ENCODE measurements at places on chromosomes 13 and 19.
A peak's percentile ranks its signal among the peaks of the same experiment; 100 is the strongest.

DNA sequence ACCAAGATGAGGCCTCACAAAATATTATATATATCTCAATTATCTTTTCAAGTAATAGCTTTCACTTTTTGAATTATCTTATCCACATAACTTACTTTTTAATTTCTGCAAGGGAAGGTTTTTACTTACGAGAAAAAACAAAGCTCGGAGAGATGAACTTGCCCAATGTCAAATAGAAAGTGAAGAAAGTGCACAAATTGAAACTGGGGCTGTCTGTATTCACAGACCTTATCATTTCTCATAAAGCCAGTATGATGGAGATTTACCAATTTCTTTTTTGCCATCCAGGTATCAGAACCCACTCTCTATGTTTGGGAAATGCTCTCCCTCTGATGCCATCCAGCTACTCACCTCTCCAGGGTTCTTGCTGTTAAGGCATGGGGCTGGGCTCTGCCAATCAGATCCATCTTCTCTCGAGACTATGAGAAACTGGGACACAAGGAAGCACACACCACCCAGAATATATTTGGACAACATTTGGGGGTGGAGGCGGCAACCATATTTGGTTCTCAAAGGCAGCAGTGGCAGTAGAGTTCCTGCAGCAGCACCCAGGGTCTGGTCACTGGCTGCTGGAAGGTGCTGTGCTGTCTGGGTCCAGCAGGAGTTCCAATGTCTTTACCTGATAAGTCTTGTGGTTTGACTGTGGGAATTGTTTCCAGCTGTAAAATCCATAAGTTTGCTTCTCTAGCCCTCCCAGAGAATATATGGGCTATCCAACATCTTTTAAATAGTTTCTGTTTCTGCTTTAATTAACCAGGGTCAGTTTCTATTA lies 45.8 kb upstream of the SCEL start:
- no peak for DNase-seq

- no peak for DNase-seq
Observed at GRCh38 chr19:43820098-43820883, 6.8 kb upstream of the ZNF283 start.

DNA sequence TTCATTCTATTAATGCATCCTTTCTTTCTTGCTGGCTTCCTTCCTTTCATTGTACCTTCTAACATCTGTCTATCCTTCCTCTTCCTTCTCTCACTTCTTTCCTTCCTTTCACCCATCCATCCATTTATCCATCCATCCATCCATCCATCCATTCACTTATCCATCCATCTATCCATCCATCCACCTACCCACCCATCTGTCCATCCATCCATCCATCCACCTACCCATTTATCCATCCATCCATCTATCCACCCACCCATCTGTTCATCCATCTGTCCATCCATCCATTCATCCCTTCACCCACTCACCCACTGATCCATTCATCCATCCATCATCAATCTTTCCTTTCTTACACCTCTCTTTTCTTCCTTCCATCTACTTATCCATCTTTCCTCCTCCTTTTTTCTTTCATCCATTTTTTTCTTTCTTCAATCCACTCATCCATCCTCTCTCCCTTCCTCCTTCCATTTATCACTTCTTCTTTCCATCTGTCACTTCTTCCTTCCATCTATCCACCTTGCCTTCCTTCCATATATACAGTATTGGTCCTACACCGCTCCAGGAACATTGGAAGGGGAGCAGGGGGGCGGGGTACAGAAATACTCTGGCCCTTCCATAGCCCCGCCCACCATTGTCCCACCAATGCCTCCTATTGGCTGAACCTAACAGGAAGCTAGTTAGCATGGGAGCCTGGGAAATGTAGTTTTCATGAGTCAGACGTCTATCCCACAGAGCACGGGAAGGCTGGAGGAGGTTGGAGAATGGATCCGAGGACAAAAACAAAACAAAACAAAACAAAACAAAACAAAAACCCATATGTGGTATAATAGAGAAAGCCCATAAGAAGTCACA lies 45.9 kb downstream of the MBD3L1 start:
- no peak for DNase-seq

- no peak for DNase-seq
Observed at GRCh38 chr13:35387682-35388250, 88.7 kb downstream of the MAB21L1 start.

DNA sequence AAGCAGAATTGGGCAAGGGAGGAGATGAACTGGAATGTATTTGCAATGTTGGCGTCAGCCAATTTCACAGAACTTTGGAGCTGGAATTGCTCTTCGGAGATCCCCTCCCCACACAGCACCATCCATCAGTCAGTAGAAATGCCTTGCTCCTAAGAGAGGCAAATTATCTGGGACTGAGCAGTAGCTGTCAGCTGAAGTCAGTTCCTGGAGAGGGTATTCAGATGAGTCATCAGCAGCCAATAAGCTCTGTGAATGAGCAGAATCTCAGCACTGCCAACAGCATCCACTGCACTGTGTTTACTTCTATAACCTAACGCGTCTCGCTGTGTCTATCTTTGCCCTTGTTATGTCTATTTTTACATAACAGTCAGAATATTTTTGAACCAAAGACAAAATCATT lies 213.7 kb downstream of the SLITRK5 start:
- DNase-seq: peak; percentile 13

DNA sequence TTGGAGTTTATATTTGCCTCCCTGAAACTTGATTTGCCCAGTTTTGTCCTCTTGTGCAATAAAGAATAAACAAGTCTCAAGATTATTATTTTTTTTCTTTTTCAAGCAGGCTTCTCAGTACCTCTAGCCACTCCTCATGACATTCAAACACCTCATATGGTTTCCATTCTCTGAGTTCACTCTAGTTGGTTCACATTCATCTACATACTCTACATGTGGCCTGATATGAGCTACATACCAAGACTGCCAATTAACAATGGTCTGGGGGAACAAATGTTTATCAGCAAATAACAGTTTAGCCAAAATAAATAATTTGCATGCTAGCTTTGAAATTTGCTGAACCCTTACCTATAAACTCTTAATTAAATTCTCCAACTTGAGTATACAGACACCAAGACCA lies 22.5 kb downstream of the KCNRG start:
- DNase-seq: no peak

GRCh38 chr13:21884299-21884909 lies 213.5 kb downstream of the FGF9 start:
- DNase-seq: peak; percentile 84

DNA sequence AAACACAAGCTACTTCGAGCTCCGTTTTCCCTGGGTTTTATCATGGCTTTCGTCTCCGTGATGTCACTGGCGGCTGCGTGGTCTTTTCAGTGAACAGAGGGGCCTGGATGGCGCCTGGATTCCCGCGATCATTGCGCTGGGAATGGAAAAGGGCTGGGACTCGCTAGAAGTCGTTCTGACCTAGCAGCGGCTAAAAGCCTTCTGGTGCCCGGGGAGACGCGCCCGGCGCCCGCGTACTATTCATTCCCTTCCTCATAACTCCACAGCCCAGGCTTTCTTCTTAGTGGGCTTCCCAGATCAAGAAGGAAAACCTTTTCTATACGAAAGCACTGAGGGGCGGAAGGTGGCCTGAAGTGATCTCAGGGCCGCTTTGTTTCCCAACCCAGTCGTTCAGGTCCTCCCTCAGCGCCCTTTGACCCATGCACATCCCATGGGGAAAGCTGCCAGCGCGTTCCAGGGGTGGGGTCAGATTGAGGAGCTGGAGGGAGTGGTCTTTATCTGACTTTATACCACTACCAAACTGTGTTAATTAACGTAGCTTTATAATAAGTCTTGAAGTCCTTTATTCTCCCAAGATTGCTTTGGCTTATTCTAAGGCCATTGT lies 96.6 kb downstream of the ELF1 start:
- DNase-seq: no peak

GRCh38 chr19:41597600-41598041 lies 21.7 kb downstream of the CEACAM21 start:
- peak; percentile 83 for DNase-seq

- no peak for DNase-seq
Observed at GRCh38 chr13:112783135-112783977, 93.5 kb downstream of the ATP11A start.

Data from NCI-H748 treated with DMSO at 0.1 percent for 48 hours (cell line).